ENCODE measurements at places on chromosomes 2 and 18. TPM values are rescaled to one million over a fixed set of nuclear protein-coding genes. Genes with fewer than 3 reads are reported as not detected.

DNA sequence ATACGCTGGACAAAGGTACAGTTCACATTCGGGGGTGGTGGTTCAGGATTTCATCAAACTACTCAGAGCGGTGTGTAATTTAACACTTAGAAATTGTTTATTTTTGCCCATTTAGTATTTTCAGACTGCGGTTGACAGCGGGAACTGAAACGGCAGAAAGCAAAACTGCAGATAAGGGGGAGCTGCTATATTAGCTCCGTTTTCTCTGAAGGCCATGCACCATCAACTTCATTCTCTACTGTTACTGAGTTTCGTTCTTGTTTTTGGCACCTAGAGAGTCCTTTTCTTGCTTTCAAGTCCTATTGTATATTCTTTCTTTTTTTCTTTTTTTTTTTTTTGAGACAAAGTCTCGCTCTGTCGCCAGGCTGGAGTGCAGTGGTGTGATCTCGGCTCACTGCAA is 121.5 kb upstream of the SP3 start:
- DNase-seq, result no peak

GRCh38 chr2:192005211-192005610 is 158.3 kb upstream of the CAVIN2 start:
- DNase-seq, result no peak

CD8B gene
- 2.8 TPM for total RNA-seq

RAB6C gene
- total RNA-seq, result not detected

DNA sequence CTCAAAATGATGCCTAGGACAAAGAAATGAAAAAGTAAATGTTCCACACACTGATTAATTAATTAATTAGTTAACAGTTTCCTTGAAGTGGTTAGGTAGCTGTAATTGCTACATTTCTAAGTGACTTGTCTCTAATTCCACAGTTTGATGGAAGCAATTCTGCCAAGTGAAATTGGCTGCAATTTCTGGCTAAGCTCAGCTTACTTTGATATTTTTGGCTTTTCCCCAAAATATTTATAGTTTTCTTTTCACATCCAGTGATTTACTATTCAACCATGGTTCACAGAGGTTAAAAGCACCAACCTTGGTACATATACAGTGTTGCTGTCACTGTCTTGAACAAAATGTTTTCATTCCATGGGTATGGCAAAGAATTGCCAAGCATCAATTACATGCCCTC is 459.5 kb upstream of the CDH20 start:
- DNase-seq, result no peak

ACMSD gene
- total RNA-seq, result not detected

DNA sequence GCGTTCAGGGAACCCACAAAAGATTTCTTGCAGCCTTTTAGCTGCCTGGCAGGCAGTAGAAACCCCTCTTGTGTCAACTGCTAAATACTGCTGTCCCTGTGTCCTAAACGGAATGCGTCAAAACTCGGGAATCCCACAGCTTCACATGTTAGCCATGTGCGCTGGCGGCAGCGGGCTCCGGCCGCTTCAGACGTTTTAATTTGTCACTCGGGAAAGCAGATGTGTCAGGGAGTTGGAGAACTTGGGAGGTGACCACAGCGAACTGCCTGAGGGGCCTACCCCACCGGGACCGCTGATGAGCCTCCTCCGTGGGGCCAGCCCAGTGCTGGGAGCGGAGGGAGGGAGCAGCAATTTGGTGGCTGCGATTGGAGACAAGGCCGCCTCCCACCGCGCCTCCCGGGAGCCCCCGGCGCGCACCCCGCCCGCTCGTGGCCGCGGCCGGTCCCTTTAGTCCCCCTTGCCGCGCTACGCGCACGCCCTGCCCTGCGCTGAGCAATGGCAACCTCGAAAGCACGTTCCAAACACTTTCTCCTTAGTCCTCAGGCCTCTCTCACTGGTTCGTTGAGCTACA is 146.1 kb upstream of the SATB2 start:
- no peak for DNase-seq

- DNase-seq, result no peak
Observed at GRCh38 chr2:145110668-145111356, 590.9 kb upstream of the ZEB2 start.

- no peak for DNase-seq
Observed at GRCh38 chr2:60509066-60509465, 44.4 kb downstream of the BCL11A start.

SERPINB12 gene
- total RNA-seq, result not detected

STAM2 gene
- 13.3 TPM for total RNA-seq

DNA sequence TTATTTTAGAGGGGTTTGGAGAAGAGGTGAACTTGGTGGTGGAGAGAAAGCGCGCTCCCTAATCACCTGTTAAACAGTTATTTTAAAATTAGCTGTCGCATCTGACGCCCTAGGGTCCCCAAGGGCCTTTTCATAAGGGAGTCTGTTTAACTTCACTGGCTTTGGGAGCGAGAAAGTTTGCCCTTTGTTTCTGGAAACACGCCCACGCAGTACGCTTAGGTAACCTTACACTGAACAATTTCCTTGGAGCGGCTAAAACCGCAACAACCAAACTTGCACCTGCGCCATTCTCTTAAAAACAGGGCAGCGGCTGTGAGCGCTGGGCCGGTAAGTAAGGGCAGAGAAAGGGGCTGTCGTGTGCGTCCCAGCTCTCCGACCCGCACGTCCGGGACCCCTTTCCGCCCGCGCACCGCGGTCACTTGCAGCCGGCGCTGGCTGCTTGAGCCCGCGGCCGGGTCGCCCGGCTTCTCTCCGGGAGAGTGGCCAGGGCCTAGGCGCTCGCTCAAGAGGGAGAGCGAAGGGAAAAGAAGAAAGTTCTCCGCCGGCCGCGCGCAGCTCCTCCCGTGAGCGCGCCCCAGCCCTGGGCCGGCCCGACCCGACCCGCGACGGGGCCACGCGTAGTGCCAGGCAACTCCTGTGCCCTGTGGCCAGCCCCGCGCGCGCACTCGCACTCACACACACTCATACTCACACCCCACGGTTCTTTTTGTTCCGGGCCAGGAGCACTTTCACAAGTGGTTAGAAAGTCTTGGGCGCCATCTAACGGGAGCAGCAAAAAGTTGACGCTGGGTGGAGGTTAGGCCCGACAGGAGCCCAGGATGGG is 19.2 kb downstream of the POU3F3 start:
- peak; percentile 64 for DNase-seq

GRCh38 chr18:26686532-26686931 is 138.2 kb upstream of the KCTD1 start:
- no peak for DNase-seq

DNA sequence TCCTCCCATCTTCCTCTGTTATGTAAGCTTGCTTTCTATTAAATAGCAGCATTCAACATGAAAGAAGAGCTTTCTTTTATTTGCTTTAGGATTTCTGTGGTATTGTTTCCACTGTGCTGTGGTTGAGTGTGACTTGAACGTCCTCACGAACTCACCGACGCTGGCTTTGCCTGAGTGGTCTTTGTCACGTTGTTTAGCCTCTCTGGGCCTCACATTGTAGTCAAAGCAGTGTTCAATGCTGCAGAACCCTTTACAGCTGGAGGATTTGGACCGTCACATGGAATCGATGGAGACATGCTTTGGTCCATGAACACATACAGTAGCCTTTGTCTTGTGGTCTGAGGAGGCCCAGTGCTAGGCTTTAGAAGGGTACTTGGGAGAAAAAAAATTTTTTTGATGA is 66.3 kb downstream of the TANC1 start:
- DNase-seq, result no peak

DNA sequence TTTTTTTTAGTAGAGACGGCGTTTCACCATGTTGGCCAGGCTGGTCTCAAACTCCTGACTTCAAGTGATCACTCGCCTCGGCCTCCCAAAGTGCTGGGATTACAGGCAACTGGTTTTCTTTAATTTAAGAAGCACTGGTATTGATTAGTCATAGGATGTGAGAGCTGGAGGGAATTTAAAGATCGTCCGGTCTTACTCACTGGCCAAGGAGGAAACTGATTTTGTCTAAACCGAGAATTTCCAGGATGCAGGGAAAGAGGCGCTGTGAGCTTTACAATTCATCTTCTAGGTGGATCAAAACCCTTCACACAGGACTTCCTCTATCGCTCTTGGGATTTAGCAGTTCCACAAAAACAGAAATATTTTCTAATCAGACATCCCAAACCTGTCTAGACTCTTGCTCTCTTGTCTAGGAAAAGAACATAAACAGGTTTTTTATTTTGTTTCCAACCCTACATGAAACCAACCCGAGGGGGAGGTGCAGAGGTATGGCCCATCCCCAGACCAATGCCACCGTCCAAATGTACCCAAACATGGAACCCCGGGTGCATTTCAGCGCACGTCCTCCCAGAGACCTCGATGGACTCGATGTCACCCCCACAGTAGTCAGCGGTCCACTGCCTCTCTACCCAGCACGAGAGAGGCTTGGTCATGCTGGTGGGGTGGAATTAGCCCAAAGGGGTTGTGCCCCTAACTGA is 12.5 kb upstream of the TUBB6 start:
- no peak for DNase-seq

HOXD12 gene
- not detected for total RNA-seq

DNA sequence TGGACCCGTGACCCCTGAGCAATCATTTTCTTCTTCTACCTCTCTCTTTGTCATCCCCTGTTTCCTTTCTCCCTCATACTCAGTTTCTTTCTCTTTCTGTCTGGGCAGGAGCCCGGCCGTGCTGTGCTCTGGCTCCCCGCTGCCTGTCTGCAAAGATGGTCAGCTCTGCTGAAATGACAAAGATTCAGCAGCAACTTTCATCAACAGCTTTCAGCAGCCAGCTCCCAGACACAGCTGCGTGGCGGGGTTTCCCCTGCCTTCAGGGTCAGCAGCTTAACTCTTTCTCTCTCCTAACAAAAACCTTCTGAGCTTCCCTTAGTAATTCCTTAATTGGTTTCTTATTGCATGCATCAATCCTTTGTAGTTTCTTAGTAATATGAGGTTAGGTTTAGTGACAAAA is 1234.4 kb downstream of the CNTNAP5 start:
- no peak for DNase-seq

- DNase-seq, result no peak
Observed at GRCh38 chr18:11104307-11104706, 45.1 kb downstream of the PIEZO2 start.

DNA sequence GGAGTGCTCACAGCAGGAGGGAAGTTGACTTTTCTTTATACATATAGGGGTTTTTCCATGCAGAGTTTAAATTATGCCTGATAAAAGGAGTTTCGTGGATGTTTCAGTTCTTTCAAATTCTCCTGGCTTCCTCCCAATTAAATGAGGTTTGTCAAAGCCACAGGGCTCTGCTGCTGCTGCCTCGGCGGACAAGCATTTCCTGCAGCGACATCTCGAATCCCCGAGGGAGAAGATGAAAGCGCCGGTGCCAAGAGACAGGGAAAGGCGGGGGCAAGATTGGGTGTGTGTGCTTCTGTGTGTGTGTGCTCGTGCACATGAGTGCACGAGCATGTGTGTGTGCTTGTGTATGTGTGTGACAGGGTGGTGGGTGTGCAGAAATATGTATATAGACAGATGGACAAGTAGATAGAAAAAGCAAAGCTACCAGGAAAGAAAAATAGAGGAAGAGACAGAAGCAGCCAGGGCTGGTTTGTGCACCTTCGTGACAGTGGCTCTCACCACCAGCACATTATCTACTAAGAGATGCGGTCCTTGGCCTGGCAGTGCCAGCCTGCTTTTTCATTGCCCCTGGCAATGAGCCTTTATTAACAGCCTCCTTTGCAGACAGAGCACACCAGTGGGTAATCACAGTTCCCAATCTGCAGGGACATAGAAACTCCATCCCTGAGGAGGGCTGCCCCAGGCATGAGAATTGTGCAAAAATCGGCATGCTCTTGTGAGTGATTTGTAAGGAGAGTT is 76.2 kb downstream of the CDK15 start:
- no peak for DNase-seq

DNA sequence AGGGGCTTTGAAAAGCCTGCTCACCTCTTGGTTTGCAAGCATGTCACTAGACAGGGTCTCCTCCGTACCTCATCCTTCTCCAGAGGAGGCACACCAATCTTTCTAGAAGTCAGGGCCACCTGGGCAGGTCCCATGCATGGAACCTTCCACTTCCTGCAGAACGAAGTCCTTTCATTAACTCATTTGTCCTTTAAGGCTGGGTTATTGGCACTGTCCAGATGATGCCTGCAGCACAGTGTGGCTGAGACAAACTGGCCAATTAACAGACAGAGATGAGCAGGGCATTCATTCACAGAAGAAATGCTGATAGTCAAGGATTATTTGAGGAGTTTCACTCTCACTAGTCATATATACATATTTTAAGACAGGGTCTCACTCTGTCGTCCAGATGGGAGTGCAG is 245.3 kb downstream of the TFCP2L1 start:
- DNase-seq, result no peak

All from activated naive CD4-positive, alpha-beta T cell treated with anti-CD3 and anti-CD28 coated beads, Interleukin-2, amount 50 U/mL, for 72 hours (primary cell).